ENCODE measurements at places on chromosomes 3 and 15. TPM values are rescaled to one million over a fixed set of nuclear protein-coding genes. Genes with fewer than 3 reads are reported as not detected.

The DENND6A gene
- total RNA-seq = 38.9 TPM

The EDC3 gene
- 18.1 TPM for total RNA-seq

The BFSP2 gene
- total RNA-seq = 1.2 TPM

DNA sequence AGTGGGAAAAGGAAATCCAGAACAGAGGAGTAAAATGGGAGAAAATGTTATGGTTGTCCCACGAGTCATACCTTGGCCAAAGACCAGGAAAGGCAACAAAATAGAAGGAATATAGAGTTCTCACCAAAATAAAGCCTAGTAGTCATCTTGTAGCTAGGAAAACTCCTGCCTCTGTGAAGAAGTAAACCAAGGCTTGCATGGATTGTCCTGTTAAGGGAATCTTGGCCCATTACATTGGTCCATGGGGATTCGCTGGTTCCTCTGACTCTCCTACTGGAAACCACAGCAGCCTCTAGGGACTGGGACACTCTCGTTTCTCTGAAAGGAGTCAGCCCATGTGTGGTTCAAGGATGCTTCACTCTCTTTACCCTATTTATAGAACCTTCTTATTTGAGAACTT lies 62.9 kb upstream of the FNDC3B start:
- no peaks in the 10 kb centered on the region for H3K27me3 ChIP-seq
- H3K27ac ChIP-seq = no peak overlapping the region

GRCh38 chr3:150255413-150255812 lies 152.7 kb upstream of the TSC22D2 start:
- no peak overlapping the region for H3K4me3 ChIP-seq
- DNase-seq = no peak
- H3K4me1 ChIP-seq = no peaks in the 10 kb centered on the region

DNA sequence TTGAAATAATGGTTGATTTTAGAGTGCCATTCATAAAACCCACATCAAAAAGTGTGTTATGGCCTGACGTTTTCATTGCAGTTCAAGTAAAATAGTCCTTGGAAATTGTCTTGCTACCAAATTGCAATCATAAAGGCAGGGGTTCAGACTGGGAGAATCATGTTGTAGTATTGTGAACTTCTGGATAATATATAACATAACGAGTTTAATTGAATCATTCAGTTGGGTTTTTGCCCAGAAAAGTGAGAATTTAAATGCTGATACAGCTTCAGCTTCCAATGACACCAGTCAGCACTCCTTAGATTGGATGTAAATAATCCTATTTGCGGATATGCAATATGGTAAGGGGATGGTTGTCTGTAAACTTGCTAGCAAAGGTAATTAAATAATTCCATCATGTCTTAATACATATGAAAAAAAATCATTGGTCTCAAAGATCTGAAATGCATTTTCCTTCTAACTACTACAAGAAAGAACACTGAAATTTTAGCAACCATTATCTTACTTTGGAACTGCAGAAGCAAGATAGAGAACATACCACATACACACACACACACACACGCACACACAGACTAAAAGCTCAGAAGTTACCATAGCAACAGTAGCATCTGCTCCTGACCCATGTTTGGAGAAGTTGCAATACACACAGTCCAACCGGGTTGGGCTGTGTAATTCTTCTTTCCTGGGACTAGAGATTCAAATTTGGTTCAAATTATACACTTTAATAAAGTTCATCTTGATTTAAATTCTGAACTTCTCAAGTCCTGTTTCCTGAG lies 686.2 kb upstream of the NR2F2 start:
- no peaks in the 10 kb centered on the region for H3K36me3 ChIP-seq
- H3K27ac ChIP-seq = no peak overlapping the region
- DNase-seq = no peak
- no peak overlapping the region for H3K4me3 ChIP-seq
- no peaks in the 10 kb centered on the region for H3K4me1 ChIP-seq

DNA sequence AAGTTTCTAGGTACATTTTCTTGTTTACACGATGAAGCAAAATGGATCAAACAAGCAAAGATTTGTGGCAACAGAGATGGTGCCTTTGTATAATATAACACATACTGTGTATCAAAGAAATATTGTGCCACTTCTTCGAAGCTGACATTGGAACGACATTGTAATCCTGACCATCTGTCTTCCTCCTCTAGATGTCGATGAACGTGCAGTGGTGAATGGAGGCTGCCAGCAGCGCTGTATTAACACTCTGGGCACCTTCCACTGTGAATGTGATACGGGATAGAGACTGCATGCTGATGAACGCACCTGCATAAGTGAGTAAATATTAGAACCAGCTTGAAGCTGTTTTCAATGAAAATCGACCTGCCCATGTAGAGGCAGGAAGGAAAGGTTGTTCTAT lies 613.3 kb upstream of the GOLIM4 start:
- H3K36me3 ChIP-seq = no peaks in the 10 kb centered on the region
- H3K27ac ChIP-seq = no peak overlapping the region
- no peak for DNase-seq
- H3K4me1 ChIP-seq = no peaks in the 10 kb centered on the region

DNA sequence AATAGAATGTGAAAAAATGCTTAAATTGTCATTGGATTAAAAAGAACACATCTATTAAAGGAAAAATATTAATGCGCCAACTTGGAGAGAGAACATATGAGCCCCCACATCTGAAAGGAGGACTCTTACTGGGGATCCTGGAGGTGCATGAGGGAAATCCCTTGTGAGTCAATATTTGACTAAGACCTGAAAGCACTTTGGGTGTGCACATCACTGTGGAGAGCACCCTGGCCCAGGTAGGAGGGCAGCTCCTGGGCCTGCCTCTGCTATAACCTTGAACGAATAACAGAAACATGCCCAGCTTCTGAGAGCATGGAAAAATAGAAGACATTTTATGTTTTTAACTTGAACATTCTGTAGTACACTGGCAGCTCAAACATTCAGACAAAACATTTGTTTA lies 199.8 kb downstream of the GAP43 start:
- H3K27ac ChIP-seq = no peak overlapping the region
- DNase-seq = no peak
- H3K27me3 ChIP-seq = peaks cover 24% of the 10 kb centered on the region
- no peaks in the 10 kb centered on the region for H3K4me1 ChIP-seq
- H3K36me3 ChIP-seq = no peaks in the 10 kb centered on the region
- no peak overlapping the region for H3K4me3 ChIP-seq

DNA sequence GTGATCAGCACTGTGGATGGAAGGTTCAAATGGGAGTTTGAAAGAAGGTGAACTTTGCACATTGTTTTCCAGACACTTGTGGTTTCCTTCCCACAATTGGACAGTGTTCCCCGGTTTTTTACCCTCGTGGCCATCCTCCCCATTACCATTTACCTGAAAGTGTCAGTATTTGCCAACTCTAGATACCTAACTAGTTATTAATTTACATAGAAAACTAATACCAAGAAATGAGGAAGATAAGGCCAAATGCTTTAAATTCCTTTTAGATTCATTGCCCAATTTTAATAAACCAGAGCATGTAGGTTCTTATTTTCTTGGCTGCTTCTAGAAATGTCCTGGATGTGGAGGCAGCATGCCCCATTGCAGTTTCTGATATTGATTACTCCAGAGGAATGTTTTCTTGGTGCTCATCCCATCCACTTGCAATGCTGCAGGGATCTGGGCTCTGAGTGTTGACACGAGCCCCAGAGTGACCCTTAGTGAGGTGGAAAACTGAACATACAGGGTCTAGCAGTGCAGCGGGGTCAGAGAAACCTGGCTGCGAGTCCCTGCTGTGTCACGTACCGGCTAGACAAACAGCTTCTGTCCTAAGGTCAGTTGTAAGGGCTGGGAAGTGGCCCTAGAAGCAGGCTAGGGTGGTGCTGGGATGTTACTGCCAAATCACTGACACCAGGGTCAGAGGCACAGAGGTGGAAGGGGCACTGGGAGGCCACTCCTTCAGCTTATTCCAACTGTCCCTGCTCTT lies 23.5 kb downstream of the LSM3 start:
- H3K36me3 ChIP-seq = peaks cover 3% of the 10 kb centered on the region
- H3K27ac ChIP-seq = no peak overlapping the region
- peaks cover 7% of the 10 kb centered on the region for H3K4me1 ChIP-seq
- no peak for DNase-seq
- H3K4me3 ChIP-seq = no peak overlapping the region

DNA sequence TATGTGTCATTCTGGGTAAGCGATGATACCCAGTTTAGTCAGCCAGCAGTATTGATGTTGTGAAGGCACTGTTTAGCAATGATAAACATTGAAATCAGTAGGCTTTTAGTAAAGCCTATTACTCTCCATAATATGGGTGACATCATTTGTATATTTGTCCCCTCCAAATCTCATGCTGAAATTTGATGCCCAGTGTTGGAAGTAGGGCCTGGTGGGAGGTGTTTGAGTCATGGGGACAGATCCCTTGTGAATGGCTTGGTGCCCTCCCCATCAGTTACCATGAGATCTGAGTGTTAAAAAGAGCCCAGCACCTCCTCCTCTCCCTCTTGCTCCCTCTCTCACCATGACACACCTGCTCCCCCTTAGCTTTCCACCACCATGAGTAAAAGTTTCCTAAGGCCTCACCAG lies 31.4 kb upstream of the FAN1 start:
- H3K27ac ChIP-seq = no peak overlapping the region
- DNase-seq = no peak
- H3K4me1 ChIP-seq = peaks cover 4% of the 10 kb centered on the region
- H3K36me3 ChIP-seq = no peaks in the 10 kb centered on the region
- H3K27me3 ChIP-seq = no peaks in the 10 kb centered on the region

DNA sequence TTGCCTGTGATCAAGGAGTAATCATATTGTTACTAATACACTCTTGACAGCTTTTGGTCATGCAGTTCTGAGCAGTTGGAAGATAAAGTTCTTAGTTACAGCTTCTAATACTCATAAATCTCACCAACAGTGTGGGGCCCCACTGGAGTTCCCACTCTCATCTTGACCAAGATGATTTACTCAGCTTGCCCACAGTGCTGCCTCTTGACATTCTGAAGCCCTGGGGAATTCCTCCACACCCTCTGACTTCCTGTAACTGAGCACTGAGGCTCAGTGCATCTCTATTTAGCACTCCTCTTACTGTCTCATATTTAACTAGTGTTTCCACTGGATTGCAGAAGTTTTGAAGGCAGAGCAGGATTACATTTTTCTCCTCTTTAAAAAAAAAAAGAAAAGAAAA lies 1.9 kb upstream of the ARL6IP5 start:
- peak overlapping the region; percentile 97 for H3K27ac ChIP-seq
- DNase-seq = peak; percentile 43
- H3K4me1 ChIP-seq = peaks cover 47% of the 10 kb centered on the region
- H3K36me3 ChIP-seq = no peaks in the 10 kb centered on the region
- peak overlapping the region; percentile 80 for H3K4me3 ChIP-seq
- H3K27me3 ChIP-seq = no peaks in the 10 kb centered on the region

DNA sequence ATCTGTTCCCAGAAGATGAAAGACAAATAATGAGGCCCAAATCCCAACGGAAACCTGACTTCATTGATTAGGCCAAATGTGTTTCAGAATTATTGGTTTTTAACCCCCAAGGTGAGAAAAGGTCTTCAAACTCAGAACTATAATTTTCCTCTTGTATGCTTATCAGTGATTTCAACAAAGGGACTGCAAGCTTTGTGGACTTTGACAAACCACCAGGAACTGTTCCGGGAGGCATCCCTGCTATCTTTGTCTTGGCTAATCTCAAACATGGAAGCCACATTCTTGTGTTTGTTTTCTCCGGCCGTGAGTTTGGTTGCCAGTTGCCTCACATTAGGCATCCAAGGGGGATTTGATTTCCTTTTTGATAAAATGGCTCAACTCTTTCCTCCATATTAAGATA lies 19.5 kb downstream of the ARHGEF3 start:
- no peaks in the 10 kb centered on the region for H3K27me3 ChIP-seq
- DNase-seq = no peak
- peaks cover 64% of the 10 kb centered on the region for H3K4me1 ChIP-seq
- H3K36me3 ChIP-seq = peaks cover 3% of the 10 kb centered on the region

- H3K27me3 ChIP-seq = no peaks in the 10 kb centered on the region
- no peak overlapping the region for H3K4me3 ChIP-seq
- no peak for DNase-seq
- H3K4me1 ChIP-seq = no peaks in the 10 kb centered on the region
- H3K36me3 ChIP-seq = no peaks in the 10 kb centered on the region
- no peak overlapping the region for H3K27ac ChIP-seq
These were observed 617.4 kb downstream of the CADM2 start for GRCh38 chr3:85576091-85576690.

GRCh38 chr3:45940781-45941365 lies 2.4 kb upstream of the CXCR6 start:
- H3K27me3 ChIP-seq = no peaks in the 10 kb centered on the region
- H3K36me3 ChIP-seq = no peaks in the 10 kb centered on the region
- no peak for DNase-seq
- H3K4me3 ChIP-seq = no peak overlapping the region

GRCh38 chr3:2940062-2940461 lies 170.1 kb downstream of the IL5RA start:
- H3K27me3 ChIP-seq = peaks cover 33% of the 10 kb centered on the region
- peaks cover 2% of the 10 kb centered on the region for H3K4me1 ChIP-seq
- no peak for DNase-seq
- no peak overlapping the region for H3K4me3 ChIP-seq

DNA sequence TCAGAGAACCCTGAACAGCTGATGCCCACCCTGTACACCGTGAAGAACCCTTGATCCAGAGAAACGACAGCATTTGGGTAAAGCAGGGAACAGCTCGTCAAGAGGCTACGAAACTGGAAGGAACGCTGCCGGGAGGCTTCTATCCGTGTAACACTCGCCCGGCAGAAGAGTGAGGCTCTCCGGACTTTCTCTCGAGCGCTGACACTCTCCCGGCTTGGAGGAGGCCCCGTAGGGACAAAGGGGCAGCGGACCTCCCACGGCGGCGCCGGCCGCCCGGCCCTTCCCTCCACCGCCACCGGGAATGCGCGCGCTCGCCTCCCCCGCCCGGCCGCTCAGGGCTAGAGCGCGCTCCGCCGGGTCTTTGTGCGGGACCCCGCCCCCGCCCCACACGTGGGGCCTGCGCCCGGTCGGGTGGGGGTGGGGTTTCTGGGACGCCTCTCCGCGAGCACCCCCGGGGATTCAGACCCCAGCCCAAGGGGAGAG lies 1.7 kb downstream of the HYAL2 start:
- peak overlapping the region; percentile 89 for H3K4me3 ChIP-seq
- DNase-seq = peak; percentile 61
- H3K36me3 ChIP-seq = no peaks in the 10 kb centered on the region
- H3K27ac ChIP-seq = peak overlapping the region; percentile 75
- H3K4me1 ChIP-seq = peaks cover 38% of the 10 kb centered on the region

GRCh38 chr15:55221090-55222011 lies 24.6 kb upstream of the RSL24D1 start:
- no peak for DNase-seq
- H3K27me3 ChIP-seq = no peaks in the 10 kb centered on the region
- H3K4me1 ChIP-seq = peaks cover 44% of the 10 kb centered on the region
- H3K36me3 ChIP-seq = peaks cover 3% of the 10 kb centered on the region
- peak overlapping the region; percentile 47 for H3K27ac ChIP-seq

All from T-helper 17 cell (primary cell).